NCI-H1092 treated with DMSO at 0.1 percent for 48 hours (cell line): ENCODE measurements at places on chromosomes 2 and 18.

DNA sequence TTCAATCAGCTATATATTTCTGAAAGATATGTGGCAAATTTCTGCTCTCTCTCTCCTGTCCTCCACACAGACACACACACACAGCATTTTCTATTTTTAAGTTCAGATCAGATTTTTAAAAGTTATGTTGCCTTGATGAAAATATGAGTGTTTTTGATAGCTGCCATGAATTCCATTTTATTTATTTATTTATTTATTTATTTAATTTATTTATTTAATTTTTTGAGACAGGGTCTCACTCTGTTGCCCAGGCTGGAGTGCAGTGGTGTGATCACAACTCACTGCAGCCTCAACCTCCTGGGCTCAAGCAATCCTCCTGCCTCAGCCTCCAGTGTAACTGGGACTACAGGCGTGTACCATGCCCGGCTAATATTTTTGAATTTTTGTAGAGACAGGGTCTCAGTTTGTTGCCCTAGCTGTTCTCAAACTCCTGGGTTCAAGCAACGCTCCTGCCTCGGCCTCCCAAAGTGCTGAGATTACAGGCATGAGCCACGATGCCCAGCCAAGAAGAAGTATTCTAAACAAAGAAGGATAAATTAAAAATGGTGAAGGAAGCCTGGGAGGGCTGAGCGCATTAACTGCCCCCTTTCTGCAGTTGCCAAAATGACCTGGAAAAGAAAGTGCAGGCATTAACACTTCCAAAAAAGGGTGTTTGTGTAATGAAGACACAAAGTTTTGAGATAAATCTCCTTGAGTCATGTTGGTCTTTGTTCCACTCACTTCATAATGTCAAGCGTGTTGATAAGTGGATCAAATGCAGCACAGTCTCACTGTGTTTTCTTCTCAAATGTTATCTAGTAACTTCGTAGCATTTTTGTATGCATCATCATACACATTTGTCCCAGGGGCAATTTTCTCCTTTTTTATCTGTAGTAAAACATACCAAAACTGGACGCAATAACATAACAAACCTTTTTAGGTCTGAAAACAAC, 11.1 kb upstream of the IMPA2 start:
- no peak for DNase-seq

DNA sequence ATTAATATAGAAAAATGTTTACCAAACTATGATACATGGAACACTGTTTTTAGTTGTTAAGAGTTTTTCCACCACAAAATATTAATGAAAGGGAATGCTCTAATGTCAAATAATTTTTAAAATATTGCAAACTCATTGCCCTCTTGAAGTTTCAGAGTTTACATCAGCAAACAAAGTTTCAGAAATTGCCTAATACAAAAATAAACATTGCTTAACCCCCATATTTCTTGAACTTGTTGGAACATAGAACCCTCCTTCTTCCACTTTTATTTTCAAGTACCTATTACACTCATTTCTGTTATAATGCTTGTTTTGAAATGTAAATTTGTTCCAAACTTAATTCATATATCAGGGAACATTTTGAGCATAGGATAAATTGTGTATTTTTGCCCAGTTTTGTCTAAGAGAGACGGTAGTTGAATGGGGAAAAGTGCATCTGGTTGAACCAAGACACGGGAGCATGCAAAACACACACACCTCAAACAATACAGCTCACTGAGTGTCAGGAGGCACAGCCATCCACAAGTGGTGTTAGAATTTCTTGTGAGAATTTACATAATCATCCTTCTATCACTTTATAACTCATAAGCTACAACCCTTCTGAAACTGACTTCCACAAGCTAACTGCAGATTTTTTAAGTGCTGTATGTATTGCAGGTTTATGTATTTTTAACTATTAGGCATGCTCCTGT, 5.3 kb upstream of the MC4R start:
- DNase-seq: no peak

- no peak for DNase-seq
Measured at GRCh38 chr18:55265984-55266383, 306.7 kb upstream of the CCDC68 start.

GRCh38 chr2:150681120-150681804, 193.8 kb upstream of the RND3 start:
- no peak for DNase-seq

DNA sequence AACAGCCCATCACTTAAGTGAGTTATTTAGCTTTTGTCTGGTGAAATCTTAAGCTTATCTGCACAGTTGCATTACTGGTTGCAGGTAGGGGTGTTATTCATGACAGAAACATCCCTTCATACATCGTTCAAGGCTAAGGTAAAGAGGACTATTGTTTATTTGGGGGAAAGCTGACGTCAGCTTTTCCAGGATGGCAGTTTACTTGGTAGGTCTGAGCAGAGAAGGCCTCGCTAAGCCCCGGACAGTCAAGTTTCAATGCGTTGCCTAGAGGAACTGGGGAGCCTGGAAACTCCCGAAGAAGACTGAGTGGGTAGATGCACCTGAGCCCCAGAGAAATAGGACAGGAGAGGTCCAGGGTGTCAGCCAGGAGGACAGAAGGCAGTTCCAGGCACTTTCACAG, 2.2 kb downstream of the RNU4ATAC start:
- DNase-seq: no peak

DNA sequence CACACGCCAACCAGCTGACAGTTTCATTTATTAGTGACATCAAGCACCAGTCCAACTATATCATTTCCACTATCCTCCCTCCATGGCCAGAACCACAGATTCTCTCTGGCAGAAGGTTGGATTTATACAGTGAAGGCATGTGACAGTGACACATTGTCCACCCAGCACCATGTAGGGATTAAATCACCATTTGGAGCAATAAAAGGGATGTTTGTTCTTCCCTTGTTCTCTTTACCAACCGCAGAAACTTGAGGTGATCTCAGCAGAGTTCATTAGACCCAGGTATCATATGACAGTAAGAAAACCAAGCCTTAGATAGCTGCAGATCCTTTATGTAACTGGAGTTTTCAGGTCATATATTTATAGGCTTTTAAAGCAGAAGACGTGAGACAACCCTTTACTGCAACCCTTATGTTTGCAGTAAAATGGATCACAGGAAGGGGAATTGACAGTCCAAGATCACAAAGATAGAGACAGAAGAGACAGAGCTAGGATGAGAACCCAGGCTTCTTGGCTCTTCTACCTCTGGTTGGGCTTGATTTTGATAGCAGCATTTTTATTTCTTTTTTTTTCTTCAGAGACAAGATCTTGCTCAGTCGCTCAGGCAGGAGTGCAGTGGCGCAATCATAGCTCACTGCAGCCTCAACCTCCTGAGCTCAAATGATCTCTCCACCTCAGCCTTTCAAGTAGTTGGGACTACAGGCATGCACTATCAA, 80.1 kb downstream of the XDH start:
- no peak for DNase-seq

- DNase-seq: no peak
Measured at GRCh38 chr2:27485496-27485895, 4.0 kb downstream of the IFT172 start.

DNA sequence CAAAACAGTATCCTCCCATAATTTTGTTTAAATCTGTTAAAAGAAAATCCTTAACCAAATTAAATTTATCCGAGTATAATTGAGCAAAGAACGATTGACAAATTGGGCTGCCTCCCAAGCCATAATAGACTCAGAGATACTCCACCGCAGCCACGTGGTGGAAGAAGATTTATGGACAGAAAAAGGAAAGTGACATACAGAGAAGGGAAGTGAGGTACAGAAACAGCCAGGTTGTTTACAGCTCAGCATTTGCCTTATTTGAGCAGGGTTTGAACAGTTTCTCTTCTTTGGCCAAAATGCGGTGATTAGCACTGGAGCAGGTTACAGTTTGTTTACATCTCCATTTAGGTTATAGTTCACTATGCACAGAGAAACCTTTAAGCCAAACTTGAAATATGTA, 60.8 kb downstream of the KYNU start:
- no peak for DNase-seq

GRCh38 chr2:195438692-195439091, 218.3 kb upstream of the SLC39A10 start:
- DNase-seq: no peak

DNA sequence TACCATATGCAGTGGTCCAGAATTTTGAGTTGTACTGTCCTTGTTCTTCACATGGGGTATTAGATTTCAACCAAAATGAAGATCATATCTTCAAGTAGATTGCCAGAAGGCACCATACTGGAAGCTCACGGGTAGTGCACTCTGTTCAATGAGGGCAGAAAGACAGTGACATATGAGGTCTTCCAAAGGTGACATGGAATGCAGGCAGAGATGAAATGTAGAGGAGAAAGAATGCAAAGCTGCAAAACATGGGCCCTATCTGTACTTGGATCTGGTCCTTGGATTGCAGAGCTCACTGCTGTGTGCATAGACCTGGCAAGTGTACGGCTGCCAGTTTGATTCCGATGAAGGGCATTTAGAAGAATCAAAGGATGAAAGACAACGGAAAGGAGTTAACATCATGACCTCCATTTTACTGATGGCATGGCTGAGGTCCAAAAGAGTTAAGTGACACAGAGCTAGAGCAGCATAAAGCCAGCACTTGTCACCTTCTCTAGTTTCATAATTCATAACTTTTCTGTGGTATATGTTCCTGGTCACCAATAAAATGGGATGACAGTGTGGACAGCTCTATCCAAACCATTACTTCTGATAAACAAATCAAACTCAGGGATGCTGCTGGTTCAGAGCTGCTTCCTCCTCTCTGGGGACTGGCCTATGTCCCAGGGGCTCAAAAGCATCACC, 64.7 kb downstream of the BCL2 start:
- DNase-seq: no peak

GRCh38 chr2:115161771-115162493, 719.5 kb downstream of the DPP10 start:
- DNase-seq: peak; percentile 7

DNA sequence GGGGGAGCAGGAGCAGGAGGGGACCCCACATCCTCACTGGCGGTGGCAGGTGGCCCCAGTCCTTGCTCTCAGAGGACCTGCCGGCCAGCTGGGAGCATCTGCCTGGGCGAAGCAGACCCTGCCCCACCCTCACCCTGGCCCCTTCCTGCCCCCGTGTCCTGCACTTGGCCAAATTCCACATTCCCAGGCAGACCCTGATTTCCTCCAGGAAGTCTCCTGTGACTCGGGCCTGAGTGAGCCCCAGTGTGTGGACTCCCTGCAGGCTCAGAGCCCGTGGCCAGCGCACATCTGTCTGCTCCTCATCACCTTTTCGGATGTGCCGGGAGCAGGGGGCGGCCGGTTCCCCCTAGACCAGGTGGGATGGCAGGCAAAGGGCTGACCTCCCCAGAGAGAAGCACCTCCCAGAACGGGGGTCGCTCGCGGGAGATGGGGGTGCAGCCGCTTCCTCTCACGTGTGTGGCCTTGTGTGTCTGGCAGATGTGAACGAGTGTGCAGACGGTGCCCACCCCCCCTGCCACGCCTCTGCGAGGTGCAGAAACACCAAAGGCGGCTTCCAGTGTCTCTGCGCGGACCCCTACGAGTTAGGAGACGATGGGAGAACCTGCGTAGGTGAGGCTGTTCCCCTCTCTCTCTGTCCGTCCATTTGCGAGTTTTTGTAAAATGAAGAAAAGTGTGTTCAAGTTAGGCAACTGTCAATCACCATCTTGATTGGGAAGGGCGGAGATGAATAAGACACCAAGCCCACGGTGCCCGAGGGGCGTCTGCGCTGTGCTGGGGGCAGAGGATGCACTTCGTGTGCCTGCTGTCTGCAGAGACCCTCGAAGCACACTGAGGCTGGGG, 90.4 kb downstream of the TPO start:
- no peak for DNase-seq
